ENCODE measurements at places on chromosomes 11 and 22.

DNA sequence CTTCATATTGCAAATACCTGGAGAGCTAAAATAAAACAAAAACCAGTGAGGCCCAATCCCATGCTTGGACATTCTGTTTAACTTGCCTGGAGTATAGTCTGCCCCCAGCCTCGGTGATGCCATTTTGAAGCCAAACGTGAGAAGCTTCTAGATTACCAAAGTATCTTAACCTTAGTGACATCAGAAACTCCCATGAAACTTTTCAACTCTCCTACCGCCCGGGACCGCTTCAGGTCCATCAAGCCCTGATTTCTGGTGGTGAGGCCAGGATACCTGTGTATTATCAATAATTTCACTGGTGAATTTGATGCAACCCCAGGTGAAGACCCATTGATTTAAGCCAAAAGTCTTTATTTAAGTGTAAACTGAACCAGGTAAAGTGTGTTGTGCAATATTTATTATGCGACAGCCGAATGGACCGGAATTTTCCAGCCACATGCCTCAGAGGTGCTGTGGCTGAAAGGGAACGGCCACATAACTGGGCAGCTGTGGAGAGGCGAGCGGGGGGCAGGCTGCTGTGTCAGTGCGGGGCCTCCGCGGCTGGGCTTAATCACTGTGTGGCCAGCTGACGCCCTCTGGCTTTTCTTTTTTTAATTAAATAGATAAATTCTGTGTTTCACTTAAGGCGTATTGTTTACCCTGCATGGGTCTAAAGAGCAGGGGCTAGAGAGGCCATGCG lies 385.5 kb upstream of the B3GAT1 start:
- ATAC-seq: no peak

GRCh38 chr11:68542617-68543016 lies 82.1 kb downstream of the PPP6R3 start:
- peak; percentile 49 for ATAC-seq

DNA sequence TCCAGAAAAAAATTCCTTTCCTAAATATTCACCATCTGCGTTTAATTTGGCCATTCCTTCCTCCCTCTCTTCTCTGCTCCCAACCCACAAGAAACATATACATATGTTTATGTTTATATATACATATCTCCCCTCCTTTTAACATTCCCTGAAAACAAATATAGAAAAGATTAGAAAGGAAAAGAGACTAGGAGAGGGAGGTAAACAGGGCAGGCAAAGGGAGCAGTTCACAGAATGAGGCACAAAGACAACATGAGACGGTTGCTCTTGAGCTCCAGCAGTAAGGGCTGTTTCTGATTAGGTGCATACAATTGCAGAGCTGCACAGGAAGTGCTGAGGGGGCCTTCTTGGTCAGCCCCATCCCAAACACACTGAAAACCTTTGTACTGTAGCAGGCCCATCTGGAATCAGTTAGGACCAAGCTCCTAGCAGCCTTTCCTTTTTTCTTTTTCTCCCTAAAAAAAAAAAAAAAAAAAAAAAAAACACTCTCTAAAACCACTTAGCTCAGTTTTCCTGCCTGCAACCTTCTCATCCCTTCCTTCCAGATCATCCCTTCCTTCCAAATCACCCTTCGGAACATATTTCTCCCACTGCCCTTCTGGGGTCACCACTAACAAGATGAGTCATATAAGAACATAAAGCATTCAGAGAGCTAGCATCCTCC lies 57.0 kb downstream of the RBFOX2 start:
- ATAC-seq: no peak

- no peak for ATAC-seq
Measured at GRCh38 chr11:66287889-66288670, 863 bp downstream of the YIF1A start.

DNA sequence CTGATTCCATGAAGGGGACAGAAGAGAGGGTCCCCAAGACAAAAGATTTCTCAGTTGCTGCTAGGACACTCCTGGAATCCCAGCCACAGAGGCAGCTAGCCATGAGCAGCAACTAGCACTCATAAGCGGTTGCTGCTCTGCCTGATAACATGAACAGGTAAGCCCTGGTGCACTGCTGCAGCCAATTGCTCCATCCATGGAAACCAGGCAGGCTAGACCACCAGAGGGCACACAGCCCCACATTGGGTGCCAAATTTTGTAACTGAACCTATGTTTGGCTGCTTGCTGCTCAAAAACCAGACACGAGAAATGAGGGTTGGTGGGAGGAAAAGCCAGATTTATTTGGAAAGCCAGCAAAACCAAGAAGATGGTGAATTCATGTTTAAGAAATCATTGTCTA lies 21.9 kb upstream of the QSER1 start:
- ATAC-seq: no peak

DNA sequence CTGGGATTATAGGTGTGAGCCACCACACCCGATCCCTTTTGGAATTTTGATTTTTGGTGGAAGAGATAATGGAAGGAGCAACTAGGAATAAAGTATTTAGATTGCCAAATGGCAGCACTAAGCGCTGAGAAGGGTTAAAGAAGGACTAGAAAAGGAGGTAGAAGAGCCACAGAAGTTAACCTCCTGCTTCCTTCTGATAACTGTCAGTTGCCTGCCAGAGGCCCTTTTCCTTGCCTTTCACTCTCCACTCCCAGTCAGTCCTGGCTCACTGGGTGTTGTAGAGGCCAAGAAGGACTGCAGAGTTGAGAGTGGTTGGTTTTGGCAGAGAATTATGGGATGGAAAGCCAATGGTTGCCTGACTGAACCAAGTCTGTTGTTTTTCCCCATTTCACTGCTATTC lies 19.3 kb downstream of the ZC3H12C start:
- no peak for ATAC-seq

- ATAC-seq: peak; percentile 28
Measured at GRCh38 chr11:17388609-17389210, at the start of gene KCNJ11. Gene KCNJ11 (minus strand): TSS chr11:17388659. CDS start chr11:17388091, 568 bp downstream.

GRCh38 chr11:128236506-128237498 lies 350.6 kb downstream of the ETS1 start:
- no peak for ATAC-seq

GRCh38 chr22:23520863-23521440 lies 59.1 kb downstream of the IGLL1 start:
- no peak for ATAC-seq

- no peak for ATAC-seq
Measured at GRCh38 chr11:60477035-60477445, 15.5 kb upstream of the MS4A12 start.

DNA sequence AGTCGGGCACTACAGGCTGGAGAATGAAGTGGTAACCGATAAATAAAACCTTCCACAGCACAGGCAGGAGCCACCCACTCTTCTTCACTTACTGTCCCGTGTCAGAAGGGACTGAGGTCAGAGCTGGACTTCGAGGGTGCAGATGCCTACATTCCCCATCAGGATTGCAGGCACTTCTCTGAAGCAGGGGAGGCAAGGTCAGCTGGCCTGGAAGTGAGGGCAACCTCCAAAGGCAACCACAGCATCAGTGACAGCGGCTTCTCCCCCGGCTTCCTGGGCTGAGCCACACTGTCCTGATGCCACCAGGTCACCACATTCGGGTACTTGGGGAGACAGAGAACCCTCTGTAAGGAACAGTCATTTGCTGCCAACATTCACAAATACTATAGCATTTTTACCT lies 22.7 kb downstream of the TCIRG1 start:
- ATAC-seq: no peak

GRCh38 chr22:35539910-35540594 lies 579 bp upstream of the RASD2 start:
- ATAC-seq: peak; percentile 70

DNA sequence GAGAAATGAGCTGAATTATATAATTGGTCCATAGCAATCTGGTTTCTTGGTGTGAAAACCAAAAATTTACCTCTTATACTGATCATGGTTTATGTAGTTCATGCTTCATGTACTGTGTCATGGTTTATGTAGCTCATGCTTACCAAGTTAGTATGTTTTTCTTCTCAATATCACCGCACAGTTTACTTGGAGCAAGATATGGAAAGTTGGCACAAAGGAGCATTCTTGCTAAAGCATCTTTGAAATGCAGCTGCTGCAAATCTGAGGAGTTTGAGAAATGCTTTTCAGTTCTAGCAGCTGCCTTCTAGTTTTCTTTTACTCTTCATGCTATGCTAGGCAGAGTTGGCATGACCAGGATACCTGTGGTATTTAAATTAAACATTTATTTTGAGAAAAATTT lies 4.5 kb downstream of the OR10G7 start:
- ATAC-seq: no peak

- ATAC-seq: no peak
Measured at GRCh38 chr11:129333873-129334272, 41.8 kb upstream of the BARX2 start.

DNA sequence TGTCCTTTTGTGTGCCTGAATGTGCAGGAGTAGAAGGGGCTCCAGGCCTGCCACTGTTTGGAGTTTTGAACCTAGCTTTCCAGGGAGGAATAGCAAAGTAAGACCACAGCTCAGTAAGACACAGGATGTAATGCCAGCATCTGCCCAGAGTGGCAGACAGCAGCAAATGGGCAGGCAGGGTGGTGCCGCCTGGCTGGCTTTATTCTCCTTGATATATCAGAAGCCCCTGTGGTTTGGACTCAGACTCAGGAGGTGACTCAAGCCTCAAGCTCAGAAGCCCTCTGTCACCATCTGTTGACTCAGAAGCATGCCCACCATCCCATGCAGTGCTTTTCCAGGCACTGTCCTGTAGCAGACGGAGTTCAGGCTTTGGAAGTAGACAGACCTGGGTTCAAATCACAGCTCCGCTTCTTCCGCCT lies 72.7 kb upstream of the TTC12 start:
- no peak for ATAC-seq

- ATAC-seq: no peak
Measured at GRCh38 chr11:44855493-44855849, 95.2 kb downstream of the TP53I11 start.

DNA sequence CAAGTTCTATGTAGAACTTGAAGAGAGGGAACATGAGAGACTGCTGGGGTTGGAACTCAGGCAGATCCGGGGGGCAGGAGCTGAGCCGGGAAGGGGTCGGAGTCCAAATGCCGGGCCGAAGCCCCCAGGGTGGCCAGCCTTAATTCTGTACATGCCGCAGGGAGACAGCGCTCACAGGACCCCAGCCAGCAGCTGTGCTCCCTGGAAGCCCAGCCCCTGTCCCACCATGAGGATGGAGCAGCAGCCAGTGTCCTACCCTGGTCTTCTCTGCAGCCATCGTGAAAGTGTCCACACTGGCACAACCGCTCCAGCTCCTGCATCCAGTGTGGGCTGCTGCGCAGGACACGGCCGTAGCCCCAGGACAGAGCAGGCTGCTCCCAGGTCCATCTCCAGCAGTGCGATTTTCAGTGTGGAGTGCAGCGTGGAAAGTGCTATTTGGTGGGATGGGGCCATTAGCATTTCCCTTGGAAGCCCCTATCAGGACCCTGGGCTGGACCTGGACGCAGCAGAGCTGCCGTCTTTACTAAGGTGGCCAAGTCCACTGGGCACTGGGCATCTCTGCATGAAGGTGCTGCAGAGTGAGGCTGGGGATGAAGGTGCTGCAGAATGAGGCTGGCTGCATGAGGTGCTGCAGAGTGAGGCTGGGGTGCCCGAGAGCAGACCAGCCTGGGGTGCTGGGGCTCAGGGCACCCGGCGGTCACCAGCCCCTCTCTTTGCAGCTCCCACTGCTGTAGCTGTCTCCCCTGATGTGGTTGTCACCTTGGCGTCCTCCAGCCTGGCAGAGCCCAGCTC lies 737.4 kb downstream of the BRD1 start:
- no peak for ATAC-seq

DNA sequence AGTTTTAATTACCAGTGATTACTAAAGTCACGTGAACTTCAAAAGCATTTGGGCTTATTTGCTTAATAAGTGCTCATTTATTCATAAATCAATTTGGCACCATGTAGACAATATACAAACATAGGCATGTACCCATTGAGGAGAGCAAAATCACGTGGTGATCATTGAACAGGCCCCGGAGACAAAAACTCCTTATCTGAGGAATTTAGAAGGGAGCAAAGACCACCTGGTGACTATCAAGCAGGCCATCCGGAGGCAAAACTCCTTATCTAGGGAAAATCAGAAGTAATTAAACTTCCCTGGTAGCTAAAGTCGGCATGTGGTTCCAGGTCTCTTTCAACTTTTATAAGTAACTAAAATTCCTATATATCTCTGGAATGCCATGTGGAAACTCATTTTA lies 5.7 kb upstream of the BTBD10 start:
- no peak for ATAC-seq
